ENCODE measurements at places on chromosomes 16 and 17.

GRCh38 chr17:48593126-48593829 is at the start of gene HOXB5:
HOXB5 (minus strand) TSS chr17:48593779; CDS start chr17:48593682, 97 bp downstream.
- no peak for DNase-seq

GRCh38 chr17:56305007-56305406 is 151.7 kb downstream of the ANKFN1 start:
- DNase-seq, result no peak

DNA sequence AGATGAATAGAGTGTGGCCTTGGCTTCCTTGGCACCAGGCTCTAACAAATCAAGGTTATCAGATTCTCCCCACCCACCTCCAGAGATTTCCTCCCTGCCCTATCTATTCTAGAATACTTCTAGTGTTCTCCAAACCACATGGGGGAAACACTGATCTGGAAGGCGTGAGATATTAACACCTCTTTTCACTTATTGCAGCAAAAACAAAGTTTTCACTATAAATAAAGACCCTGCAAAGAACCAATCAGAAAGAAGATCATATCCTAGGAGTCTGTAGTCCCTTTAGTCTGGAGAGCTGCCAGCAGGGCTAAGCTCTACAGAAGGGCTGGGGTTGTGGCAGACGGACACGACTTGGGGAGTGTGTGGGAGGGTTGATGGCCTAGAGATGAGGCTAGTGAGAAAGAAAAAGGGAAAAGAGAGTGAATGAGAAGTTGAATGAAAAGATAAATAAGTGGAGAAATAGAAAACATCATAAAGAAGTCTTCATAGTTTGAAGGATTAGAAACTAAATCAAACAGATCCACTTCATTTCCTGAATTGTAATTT is 8.6 kb upstream of the SKAP1 start:
- no peak for DNase-seq

DNA sequence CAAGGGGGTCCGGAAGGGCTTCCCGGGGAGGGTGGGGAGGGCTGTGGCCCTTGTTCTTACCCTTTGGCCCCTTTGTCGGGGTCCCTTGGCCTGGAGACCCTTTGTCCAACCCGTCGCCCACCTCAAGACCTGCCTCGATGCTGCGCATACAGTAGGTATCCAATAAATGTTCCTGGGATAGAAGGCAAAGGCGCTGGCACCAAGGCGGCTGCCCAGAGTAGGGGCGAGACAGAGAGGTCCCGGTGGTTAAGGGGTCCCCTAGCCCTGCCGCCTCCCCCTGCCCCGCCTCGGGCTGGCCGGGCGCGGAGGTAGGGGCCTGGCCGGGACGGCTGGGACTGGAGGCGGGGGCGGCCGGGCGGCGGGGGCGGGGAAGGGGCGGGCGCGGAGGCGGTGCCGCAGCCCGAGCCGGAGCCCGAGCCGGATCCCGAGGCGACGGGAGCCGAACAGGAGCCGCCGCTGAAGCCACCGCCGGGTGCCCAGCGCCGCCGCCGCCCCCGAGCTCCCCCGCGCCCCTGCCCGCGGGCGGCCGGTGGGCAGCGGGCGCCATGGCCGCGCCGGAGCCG is at the start of gene NHERF2:
NHERF2 (plus strand) TSS at position 442 of the 563 bp plus-strand sequence; CDS start at position 546, 104 bp downstream.
- DNase-seq, result peak; percentile 77

DNA sequence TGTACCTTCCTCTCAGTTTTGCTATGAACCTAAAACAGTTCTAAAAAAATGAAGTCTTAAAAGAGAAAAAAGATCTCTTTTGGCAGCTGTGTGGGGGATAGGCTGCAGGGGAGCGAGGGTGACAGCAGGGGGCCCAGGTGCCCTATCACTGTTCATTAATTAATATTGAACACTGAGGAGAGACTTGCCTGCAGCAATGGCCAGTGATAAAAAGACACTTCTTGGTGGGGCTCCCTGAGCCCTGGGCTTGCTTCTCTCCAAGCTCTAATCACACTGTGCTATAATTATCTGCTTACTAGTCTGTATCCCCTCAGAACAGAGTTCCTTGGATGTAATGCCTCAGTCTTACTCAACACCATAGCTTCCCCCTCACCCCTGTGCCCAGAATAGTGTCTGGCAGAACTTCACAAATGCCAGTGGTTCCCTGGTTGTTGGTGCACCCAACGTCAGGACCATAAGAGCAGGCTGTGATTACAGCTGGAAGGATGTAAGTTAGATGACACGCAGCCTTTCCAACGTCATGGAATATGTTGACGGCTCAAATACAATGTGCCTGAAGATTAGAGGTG is 52.0 kb upstream of the IRX6 start:
- DNase-seq, result no peak

GRCh38 chr16:5621826-5622225 is 524.2 kb upstream of the EEF2KMT start:
- no peak for DNase-seq

DNA sequence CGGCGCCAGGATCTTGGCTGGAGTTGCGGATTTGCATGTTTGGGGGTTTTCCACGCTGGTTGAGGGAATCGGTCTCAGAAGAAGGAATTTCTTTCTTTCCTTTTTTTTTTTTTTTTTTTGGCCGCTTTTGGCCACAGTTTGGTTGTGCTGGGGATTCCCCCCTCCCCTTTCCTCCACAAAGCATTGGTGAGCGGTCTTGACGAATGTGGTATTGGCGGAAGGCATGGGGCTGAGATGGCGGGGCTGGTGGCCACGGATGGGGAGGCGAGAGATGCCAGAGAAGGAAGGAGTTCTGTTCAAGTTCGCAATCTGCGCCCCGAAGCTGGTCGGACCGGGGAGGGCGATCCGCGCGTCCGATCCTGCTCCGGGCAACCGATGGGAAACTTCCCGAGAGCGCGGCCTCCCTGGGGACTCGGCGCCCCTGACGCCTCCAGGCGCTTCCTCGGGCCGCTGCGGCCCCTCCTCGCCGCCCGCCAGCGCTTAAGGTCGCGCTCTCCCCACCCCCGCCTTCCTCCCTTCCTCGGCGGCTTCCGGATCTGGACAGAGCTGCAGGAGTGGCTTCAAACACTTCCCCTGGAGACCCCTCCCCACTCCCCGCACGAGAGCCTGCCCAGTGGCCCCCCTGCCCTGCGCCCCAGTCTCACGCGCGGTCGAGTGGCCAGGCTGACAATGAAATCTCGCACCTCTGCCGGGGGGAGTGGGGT is 43.2 kb downstream of the RAI1 start:
- DNase-seq, result peak; percentile 44

GRCh38 chr17:81713004-81713555 is 996 bp downstream of the SLC25A10 start:
- DNase-seq, result no peak

- DNase-seq, result peak; percentile 44
These were observed 3.4 kb downstream of the NOG start for GRCh38 chr17:56596691-56597494.

- DNase-seq, result no peak
These were observed 45.0 kb upstream of the NOL11 start for GRCh38 chr17:67672592-67673335.

DNA sequence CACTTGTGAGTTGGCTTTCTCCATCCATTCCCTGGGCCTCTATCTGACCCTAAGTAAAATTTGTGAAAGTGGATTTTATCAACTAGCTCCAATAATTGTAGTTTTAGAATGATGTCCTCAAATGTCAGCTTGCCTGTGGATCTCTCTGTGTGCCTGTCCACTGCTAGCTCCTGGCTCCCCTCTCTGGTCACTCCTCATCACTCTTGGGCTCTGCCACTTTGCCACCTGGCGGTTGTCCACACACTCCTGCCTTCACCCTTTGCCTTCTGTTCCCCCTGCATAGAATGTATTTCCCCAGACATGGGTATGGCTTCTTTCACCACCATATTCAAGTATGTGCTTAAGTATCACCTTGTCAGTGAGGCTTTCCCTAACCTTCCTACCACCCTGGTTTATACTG is 19.8 kb downstream of the ANKFN1 start:
- no peak for DNase-seq

DNA sequence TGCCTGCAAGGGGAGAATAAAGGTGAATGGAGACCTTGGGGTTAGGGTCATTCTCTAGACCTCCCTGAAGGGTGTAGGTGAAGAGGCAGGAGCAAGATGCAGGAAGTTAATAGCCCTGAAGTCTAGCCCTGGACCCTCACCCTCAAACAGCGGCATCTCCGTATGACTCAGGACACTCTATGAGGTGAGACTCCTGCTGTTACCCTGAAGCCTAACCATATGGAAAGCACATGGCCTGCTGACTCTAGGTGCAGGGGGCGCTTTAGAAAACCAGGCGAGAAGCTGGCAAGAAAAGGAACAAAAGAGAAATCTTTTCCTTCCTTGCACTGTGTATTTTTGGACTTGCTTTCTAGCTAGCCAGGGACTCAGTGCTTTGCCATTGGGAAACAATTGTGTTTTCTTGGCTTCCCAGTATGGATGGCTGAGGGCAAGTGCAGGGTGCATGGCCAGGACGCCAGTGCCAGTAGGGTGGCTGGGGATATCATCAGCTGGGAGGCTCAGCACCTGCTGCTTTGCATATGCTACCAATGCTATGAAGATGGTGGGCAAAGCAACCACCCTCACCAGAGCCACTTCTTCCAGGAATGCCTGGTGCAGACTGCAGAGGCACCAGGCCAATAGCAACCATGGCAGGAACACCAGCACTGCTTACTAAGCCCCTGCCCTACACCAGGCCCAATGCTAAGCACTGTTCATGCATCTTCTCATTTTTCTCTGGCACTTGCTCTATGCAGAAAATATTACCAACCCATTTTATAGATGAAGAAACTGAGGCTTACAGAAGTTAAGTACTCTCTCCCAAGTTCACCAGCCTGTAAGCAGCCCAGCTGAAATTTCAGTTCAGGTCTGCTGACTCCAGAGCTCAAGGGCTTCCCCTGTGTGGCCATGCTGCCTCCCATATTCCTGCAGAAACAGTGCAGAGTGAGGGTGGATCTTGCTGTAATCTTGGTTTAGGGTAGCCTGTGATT is 425.1 kb downstream of the SLC39A11 start:
- DNase-seq, result no peak

DNA sequence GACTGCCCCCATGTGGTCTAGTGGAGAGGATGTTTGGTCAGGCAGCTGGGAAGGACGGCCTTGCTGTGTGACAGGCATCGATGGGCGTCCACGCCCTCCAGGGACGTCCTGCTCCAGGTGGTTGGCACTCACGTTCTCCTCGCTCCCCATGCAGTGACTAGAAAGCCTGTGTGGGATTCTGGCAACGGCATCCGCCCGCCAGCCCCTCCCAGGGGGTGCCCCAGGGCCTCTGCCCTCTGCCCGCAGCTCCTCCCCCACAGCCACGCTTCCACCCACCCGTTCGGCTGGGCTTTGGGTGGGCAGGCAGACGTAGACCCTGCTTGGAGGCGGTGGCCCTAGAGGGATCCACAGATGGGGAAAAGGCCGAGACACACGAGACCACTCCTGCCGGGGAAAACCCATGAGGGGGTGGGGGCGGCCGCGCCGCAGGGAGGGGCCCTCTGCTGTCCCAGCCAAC is 4.7 kb upstream of the IL17C start:
- no peak for DNase-seq

- no peak for DNase-seq
These were observed 21.1 kb downstream of the PIPOX start for GRCh38 chr17:29063992-29064391.

- DNase-seq, result no peak
These were observed 105.3 kb downstream of the VPS53 start for GRCh38 chr17:609232-609810.

DNA sequence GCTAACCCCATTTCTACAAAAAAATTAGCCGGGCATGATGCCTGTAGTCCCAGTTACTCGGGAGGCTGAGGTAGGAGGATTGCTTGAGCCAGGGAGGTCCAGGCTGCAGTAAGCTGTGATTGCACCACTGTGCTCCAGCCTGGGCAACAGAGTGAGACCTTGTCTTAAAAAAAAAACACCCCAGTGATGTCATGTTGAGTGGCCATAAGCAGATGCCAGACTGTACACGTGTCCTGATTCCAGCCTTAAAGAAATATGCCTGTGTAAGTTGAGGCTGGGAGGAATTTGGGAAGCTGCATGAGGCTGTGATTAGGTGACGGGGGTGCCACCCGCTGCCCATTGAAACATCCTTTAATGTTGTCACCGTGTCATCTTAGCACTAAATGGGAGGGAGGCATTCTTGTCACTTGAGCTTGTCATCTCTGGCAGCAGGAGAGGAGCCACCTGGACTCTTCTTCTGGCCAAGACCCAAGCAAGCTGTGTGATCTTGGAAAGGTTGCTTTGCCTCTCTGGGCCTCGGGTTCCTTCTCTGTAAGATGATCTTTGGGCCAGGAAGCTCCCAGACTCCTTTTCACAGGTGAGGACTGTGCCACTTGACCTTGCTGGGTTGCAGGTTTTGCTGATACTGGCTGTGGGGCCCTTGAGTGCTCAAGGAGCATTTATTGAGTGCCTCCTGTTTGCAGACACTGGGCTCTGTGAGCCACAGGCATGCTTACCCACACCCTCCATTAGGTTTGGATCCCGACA is 98.3 kb upstream of the CIBAR2 start:
- DNase-seq, result no peak

- no peak for DNase-seq
These were observed 110.9 kb downstream of the XYLT1 start for GRCh38 chr16:17359788-17360390.

DNA sequence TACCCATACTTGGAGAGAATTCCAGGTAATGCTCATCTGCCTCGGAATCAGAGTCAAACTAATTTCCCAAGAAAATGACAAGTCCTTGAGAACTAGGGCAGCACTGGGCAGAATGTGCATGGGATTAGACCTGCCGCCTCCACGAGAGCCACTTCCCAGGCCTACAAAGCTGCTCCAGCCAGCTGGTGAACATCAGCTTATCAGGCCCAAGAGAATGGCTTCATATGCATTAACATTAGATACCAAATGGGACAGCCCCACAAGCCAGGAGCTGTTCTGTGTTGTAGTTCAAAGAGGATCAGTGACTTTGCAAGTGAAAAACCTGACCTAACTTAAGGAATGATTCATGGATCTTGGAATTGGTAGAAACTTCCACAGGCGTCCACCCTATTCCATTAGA is 203.3 kb downstream of the CYLD start:
- DNase-seq, result no peak

DNA sequence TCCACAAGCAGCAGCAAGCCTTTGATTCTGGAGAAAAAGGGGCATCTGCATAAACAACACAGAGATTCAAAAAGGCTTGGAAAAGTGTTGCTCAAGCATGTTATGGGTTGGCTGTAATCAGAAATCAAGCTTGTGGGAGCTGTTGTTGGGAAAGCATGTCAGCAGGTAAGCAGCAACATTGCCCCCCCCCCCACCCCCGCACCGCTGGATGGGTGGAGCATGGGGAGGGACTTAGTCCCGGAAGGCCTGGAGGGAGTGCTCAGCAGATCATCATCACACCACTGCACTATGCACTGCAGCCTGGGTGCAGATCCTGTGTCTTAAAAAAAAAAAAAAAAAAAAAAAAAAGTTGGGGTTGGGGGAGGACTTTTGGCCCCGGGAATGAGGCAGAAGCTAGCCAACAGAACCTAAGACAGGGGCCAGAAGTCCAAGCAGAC is 16.8 kb upstream of the AKAP1 start:
- no peak for DNase-seq

GRCh38 chr17:60362329-60362728 is 29.6 kb downstream of the USP32 start:
- no peak for DNase-seq

DNA sequence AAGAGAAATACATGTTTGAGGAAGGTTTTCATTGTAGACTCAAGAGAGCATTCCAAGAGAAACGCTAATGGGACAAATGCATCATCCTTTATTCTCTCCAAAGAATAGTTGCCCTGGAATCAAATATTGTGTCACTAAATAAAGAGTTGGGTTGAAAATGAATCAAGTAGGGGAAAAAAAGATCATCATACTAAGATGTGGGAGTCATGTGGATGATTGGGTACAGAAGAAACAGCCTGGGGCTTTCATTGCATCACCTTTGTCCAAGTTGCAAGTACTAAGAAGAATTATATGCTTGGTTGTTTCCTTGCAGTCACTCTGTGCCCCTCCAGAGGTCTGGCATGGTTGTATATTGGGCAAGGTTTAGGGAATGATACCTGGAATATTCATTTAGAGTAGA is 658.9 kb downstream of the TOX3 start:
- DNase-seq, result no peak

GRCh38 chr16:7746941-7747340 is 414.3 kb downstream of the RBFOX1 start:
- DNase-seq, result no peak
